ENCODE measurements at places on chromosomes 4 and X.

DNA sequence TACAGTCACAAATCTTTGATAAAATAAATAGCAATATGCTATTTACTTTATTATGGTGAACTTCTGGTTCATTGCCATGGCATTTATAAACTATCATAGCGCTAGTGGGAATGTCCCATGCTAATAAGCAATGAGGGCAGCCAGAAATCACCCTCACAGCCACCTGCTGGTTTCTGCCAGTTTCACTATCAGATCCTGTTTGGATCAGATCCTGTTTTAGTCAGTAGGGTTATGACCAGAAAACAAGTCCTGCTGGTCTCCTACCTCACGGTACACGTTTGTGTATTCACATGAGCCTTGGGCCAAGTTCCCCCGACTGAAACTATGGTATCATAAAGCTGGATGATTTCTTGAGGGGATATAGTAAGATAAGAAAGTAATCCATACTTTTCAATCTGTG, 17.7 kb downstream of the FOXR2 start:
- DNase-seq: no peak

- DNase-seq: no peak
These were observed 74.3 kb downstream of the LARP1B start for GRCh38 chr4:128135391-128135790.

GRCh38 chrX:71872542-71873458, 37.8 kb upstream of the NHSL2 start:
- no peak for DNase-seq

DNA sequence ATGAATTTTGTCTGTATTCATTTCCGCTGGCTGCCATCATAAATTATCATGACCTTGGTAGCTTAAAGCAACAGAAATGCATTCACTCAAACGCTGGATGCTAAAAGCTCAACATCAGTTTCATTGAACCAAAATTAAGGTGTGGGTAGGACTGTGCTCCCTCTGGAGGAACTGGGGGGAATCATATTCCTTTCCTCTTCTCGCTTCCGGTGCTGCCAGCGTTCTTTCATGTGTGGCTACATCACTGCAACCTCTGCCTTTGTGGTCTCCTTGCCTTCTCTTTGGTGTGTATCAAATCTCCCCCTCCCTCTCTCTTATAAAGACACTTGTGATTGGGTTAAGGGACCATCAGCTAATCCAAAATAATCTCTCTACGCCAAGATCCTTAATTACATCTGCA, 39.5 kb downstream of the NEIL3 start:
- DNase-seq: no peak

DNA sequence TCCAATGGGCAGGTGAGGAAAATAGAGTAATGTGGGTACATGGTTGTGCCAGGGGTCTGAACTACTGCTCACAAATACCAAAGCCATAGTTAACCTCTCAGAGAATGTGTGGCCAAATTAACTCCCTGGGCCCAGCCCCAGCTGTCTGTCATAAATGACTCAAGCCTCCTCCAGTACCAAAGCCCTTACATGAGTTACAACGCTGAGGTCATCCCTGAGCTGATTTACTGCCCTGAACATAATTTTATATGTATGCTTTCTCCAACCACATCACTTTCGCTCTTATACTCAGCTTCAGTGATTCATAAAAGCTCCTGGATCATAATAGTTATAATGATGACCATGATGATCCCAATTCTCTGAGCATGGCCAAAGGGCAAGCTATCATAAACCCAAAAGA, 283.9 kb downstream of the NKX6-1 start:
- DNase-seq: no peak

GRCh38 chr4:148204892-148205291, 237.3 kb downstream of the NR3C2 start:
- DNase-seq: no peak

- DNase-seq: no peak
These were observed 3.3 kb downstream of the SETD7 start for GRCh38 chr4:139552517-139553307.

GRCh38 chrX:134013092-134013497, 27.7 kb upstream of the GPC3 start:
- no peak for DNase-seq

GRCh38 chr4:17823871-17824669, 13.3 kb downstream of the NCAPG start:
- DNase-seq: no peak

- DNase-seq: no peak
These were observed 6.2 kb downstream of the GAK start for GRCh38 chr4:925771-926500.

GRCh38 chr4:155304375-155304774, 72.4 kb downstream of the MAP9 start:
- no peak for DNase-seq

GRCh38 chr4:73751166-73751565, 10.8 kb downstream of the CXCL8 start:
- DNase-seq: no peak

GRCh38 chr4:102285831-102286230, 59.5 kb downstream of the SLC39A8 start:
- DNase-seq: no peak

DNA sequence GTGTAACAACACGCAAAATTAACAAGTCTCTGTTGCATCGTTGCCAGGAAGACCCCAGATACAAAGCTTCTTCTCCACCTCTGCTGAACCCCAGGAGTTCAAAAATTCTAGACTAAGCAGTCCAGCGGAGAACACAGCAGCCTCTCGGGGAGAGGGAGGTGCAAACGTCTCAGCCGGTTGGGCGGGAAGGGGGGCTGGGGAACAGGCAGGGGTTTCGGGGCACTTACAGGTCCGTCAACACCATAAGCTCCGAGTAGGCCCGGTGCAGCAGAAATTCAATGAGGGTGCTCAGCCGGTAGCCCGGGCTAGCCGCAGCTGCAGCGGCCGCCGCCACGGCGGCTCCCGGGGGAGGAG, 394 bp downstream of the MED14 start:
- DNase-seq: no peak

GRCh38 chrX:16067886-16068515, 55.4 kb upstream of the GRPR start:
- DNase-seq: no peak

DNA sequence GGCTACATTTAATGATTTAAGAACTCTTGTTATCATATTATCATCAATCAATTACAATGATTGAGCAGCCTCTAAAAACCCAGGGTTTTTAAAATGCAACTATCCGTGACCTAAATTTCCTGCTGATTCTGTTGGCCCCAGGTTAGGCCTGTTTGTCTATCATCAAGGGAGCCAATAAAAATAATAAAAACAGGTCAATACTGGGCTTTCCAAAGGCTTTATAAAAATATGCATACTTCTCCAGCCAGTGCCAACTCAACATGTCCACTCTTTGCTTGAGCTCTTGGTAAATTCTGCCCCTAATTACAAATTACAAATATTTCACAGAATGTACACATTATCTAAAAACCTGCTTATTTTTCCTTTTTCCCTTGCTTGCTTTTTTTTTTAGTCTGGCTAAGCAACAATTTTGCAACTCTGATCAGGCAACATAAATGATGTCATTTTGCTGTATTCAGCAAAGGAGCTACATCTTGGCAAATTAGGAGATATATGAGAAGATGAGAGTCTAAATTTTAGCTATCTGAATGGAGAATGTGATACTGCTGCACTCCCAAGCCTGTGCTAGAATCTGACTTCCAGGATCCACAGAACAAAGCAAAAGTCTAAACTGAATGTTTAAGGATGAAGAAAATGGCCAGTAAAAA, 204.0 kb downstream of the SCFD2 start:
- no peak for DNase-seq

GRCh38 chr4:52588097-52588496, 71.0 kb downstream of the USP46 start:
- peak; percentile 37 for DNase-seq

DNA sequence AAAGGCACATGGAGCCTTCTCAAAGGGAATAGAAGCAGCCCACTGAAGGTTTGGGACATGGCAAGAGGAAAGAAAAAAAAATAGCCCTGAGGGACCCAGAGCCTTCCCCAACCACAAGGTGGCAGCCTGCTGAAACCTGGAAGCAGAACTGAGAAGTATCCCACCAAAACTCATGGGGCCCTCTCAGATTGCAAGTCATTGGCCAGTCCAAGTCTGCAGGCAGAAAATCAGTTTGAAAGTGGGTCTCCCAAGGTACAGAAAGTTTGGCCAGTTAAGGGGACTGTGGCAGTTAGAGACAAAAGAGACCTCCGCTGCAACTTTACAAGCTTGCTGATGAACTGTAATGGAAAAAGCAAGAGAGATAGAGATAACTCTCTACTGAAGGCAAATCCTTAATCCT, 155.8 kb downstream of the ANTXR2 start:
- DNase-seq: peak; percentile 64

GRCh38 chr4:54099748-54100574, at the start of gene GSX2:
GSX2 (plus strand) TSS chr4:54100163; CDS start chr4:54100345, 182 bp downstream.
- no peak for DNase-seq

Measured in SK-MEL-5 (cell line).